Mucosa of gallbladder (tissue), 1 donor: ENCODE measurements at places on chromosomes 16 and 17.

DNA sequence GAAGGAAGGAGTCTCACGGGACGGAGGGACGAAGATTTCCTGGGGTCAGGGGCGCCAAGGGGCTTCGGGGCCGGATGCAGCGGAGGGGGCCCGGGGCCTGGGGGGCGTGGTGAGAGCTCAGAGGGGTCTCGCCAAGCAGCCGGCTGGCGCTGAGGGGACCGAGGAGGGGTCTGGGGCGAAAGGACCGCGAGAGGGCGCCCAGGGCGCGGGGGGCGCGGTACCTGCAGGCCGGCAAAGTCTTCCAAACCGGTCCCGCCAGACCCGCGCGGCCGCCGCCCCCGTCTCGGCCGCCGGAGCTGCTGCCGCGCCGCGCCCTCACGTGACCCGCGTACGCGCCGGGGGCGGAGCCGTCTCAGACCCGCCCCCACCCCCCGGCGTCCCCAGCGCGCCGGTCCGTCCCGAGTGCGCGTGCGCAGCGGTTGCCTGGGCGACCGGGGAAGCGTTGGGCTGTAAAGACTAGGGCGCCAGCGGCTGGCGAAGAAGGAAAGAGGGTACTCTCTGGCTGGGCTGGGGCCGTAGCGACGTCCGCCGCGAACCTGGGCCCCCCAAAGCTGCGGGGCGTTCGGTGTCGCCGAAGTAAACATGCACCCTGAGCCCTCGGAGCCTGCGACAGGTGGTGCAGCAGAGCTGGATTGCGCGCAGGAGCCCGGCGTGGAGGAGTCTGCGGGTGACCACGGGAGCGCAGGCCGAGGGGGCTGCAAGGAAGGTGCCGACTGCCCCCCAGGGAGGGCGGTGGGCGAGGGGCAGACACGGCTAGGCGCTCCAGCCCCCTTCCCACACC, at the start of the genes DNAAF1 and HSDL1:
Gene DNAAF1, plus strand, starts transcription at position 450 of the 781 bp plus-strand sequence. Its CDS starts 133 bp downstream, at position 583.
Gene HSDL1, minus strand, starts transcription at position 319 of the 781 bp plus-strand sequence. CDS start 13,856 bp downstream, outside the sequence.
- peak; percentile 93 for DNase-seq

DNA sequence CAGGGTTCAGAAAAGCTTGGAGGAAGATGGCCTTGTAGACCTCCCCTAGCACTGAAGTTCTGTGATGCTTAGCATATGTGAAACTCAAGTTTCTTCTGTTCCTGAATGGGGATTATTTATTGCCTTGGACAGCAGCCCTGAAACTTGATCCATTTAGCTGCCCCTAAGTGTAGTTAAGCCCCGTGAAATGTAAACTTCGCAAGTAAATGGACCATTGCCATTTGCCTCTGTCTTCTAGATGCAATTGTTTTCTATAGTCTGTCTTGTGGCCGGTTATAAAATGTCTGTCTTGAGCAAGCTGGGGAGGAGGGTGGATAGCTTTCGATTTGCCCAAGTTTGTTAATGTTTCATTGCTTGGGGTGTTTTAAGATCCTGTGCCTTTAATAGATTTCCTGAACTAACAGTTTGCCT, 261.8 kb downstream of the CDH13 start:
- no peak for DNase-seq

DNA sequence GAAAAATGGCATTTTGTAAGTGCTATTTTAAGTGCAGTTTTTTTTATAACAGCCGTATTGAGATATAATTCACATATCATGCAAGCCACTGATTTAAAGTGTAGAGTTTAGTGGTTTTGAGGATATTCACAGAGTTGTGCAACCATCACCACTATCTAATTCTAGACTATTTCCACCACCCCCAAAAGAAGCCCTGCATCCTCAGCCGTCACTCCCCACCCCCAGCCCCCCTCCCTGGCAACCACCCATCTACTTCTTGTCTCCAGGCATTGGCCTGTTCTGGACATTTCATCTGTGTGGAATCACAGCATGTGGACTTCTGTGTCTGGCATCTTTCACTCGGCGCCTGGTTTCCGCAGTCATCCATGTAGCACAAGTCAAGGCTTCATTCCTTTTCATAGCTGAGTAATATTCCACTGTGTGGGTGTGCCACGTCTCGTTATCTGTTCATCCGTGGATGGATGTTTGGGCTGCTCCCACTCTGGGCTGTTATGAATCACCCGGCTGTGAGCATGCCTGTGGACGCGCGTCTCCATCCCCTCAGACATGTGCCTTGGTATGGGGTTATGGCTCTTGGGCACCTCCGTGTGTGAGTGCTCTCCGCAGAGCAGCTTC, 138.4 kb upstream of the CIBAR2 start:
- DNase-seq = no peak

DNA sequence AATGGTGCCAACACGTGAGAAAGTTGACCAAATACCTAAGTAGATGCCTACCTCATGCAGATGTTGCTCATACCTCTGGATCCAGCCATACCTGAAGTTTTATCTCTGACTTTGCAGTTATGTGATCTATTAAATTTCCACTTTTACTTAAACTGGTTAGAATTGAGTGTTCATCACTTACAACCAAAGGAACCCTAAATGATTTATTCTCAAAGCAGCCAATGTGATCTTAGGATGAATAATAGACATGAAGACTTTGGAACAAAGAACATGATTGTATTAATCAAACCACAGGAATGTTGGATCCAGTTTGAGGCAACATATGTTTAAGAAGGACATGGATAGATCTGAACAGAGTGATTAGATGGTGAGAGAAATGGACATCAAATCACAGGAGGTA, 68.7 kb downstream of the IRX6 start:
- DNase-seq = no peak

DNA sequence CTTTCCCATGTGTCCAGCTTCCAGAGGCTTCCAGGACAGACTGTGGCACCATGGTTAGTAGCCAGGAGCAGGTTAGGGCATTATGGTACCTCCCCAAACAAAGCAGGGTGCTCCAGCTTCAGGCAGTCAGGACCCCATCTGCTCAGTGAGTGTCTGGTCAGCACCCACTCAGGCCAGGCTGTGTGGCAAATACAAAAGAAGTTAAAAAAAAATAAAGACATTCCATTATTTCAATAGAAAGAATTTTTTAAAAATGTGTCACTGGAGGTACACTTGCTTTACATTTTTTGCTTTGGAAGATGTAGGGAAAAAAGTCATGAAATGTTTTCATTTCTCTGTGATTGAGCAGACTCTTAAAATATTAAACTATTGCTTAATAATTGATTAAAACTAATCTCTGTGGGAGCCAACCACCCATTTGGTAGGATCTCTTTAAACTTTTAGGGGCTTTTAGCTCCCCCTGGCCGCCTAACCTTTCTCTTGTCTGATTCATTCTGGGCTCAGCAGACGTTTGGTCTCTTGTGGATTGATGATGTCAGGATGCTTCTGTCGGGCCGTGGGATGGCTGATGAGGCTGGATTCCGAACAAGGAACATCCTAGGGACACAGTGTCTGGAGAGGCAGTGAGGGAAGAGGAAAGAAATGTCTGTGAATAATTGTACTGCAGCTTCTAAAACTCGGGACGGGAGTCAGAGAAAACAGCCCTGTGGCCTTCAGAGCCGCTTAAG, 28.4 kb upstream of the NPTX1 start:
- DNase-seq = no peak

GRCh38 chr16:30053376-30054015, 12.1 kb upstream of the ALDOA start:
- DNase-seq = no peak

GRCh38 chr17:2018716-2019510, 6.2 kb downstream of the RTN4RL1 start:
- DNase-seq = no peak

DNA sequence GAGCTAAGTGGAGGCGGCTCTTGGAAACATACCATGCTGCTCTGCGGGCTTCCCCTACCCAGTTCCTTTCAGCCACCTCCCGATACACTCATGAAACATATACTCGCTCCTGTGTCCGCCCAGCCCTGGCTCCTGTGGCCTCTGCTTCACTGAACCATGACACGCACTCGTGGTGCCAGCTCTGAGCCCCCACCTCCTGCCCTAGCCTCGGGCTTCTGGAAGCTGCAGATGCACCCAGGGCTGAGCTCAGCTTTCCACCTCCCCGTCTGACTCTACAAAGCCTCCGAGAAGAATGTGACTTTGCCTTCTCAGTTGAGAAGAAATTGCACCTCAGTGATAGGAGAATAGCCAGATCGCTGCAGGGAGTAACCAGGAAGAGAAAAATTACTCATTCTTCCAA, 11.0 kb downstream of the CALB2 start:
- DNase-seq = no peak

DNA sequence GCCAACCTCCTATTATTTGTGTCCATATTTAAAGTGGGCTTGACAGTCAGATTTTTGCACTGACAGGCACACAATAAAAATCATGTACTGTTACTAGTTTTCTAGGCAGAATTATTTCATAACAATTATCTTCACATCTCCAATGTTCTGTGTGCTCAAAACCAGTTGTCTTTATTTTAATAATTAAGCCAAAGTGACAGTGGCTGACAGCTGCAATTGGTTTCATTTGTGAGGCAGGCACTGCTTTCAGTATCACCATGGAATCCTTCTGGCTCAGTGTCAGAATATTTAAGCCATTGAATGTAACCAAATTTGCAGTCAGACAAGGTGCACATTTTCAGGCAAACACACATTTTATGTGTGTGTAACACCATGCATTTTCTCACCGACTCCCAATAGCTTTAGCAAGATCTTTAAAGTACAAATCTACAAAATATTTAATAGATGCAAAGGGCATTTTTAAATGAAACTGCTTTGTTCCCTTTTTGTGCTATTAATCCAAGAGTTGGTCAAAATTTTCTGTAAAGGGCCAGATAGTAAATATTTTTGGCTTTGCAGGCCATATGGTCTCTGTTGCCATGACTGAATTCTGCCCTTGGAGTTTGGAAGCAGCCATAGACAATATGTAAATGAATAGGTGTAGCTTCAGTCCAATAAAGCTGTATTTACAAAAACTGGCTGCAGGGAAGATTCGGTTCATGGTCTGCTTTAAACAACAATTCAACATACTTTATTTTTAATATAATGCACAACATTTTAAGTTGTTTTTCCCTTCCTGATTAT, 486.0 kb downstream of the KCNJ2 start:
- DNase-seq = no peak

DNA sequence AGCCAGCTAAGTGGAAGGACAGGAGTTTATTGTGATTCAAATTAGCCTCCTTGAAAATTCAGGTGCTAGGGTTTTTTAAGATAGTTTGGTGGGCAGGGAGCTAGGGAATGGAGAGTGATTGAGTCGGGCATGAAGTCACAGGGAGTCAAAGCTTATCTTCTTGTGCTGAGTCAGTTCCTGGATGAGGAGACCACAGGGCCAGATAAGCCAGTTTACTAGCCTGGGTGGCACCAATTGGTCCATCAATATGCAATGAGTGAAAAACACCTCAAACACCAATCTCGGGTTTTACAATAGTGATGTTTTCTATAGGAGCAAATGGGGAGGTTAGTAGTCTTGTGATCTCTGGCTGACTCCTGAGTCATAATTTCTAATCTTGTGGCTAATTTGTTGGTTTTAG, 165.1 kb downstream of the ABCC12 start:
- no peak for DNase-seq

DNA sequence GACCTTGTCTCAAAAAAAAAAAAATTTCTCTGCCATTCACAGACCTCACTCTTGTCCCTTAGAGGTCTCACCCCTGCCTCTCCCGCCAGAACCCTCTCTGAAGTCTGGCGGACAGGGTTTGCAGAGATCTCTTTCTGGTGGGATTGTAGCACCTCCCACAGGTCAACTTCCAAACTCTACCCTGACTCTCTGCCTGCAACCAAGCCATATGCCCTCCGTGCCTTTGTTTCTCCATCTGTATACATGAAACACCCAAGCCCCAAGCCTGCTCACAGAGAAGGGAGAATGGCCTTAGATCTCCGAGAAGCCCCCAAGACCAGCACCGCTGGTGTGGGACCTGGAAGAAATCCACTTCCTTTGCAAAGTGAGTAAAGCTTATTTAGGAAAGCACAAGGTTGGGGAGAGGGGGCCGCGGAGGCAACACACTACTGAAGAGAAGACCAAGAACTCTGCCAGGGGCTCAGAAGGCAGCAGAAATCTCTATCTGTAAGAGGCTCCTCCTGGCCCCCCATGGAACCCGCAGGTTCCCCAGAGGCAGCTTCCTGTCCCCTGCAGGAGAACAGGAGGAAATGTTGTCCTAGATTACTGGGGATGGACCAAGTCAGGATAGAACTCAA, 219.9 kb downstream of the C16orf78 start:
- DNase-seq = no peak

DNA sequence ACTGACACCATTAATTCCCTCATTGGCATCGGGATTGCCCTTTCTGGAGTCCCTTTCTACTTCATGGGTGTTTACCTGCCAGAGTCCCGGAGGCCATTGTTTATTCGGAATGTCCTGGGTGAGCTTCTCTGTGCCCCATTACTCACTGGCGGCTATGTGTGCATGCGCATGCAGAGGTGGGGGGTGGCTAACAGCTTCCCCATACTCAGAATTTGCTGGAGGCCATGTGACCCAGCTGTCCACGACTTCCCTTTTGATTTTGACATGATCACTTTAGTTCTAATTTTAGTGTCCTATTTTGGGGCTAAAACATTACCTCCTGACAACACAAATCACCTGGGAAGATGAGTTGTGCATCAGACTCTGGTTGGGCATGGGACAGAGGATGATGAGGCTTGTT, 14.1 kb downstream of the SLC7A6OS start:
- no peak for DNase-seq

- no peak for DNase-seq
Measured at GRCh38 chr17:2415081-2415480, 14.2 kb upstream of the MNT start.

DNA sequence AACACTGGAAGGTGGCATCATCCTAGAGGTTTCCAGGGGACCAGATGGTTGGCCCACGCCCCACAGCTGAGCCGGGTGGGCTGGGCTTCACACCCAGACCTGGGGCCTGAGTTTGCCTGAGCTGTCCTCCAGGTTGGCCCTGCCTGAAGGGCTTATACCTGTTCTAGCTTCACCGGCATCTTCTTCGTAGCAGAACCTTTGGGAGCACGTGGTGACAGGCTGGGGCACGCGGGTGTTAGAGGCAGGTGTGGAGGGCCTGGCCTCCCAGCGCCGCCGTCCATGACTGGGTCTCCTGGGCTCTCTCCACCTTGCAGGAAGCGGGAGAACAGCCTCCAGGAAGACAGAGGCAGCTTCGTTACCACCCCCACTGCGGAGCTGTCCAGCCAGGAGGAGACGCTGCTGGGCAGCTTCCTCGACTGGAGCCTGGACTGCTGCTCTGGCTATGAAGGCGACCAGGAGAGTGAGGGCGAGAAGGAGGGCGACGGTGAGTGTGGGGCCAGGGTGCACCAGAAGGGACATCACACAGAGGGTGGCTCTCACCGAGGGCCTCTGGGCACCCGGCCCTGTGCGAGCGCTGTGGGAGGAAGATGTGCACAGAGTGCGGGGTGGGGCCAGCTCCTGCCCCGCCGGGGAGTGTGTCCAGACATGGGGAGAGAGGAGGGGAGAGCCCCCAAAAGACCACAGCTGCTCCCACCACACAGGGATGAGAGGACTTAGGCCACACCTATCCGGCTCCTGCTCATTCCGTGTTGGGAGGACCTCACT, 4.6 kb upstream of the TEDC2 start:
- DNase-seq = no peak

GRCh38 chr17:72244956-72245355, 124.1 kb downstream of the SOX9 start:
- DNase-seq = no peak
